SW 1271 (cell line): ENCODE measurements at places on chromosomes 1 and 21.

DNA sequence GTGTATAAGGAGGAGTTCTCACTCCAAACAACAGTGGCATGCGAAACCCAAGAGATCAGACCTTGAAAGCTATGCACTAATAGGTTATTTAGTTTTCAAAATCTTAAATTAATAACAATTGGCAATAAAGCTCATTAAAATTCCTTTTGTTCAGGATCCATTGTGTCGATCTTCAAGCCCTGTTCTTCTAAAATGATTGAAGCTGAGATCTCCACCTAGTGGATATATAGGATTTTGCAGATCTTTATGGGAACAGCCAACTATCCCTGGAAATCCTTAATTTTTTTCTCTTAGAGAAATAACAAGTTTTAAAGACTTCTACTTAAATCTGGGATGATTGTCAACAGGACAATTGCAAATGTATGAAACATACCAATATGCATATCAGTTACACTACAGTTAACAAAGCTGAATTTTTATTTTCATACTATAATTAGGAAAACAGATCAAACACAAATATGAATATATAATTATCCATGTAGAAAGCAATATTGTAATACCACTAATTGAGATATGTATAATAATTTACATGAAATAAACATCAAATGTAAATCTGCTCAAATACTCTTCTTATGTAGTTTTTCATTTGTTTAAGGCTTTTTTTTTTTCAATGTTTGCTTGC is 43.3 kb downstream of the LRRC53 start:
- peak; percentile 42 for DNase-seq

DNA sequence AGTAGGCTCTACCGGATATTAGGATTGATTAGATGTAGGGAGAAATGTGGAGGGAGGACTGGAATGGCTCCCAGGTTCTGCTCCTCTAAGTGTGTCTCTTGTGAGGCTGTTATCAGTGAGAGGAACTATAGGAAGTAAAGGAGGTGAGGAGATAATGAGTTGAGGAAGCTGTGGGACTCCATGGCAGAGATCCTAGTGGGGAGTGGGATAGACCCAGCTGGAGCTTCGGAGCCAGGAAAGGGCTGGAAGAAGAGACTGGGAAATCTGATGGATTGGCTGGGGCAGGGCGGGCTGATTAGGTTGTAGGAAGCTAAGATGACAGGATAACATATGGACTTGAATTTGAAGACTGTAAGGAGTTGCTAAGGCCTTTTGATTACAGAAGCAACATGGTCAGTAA is 14.8 kb upstream of the BCL9 start:
- DNase-seq: no peak

DNA sequence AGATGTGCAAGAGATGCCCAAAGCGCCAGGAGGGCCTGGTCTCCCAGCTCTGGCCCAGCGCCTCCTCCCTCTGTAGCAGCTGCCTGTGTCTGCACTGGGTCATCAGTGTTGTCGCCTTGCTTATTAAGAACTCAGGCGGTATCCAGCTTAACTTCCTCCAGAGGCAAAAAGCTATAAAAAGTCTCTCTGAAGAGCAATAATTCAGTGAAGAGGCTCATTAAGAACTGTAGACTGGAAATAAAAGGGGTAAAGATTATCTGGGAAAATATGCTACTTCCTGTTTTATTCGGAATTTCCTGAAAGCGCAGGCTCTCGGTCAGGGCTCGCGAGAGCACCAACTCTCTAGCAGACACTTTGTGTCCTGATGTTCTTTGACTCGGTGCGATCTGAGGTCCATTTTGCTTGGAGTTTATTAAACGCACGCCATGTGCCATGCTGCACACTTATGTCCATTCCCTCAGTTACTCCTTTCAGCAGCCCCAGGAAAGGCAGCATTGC is 70.4 kb downstream of the MRPS6 start:
- DNase-seq: no peak

GRCh38 chr1:227793948-227794816 is 21.3 kb upstream of the PRSS38 start:
- no peak for DNase-seq

DNA sequence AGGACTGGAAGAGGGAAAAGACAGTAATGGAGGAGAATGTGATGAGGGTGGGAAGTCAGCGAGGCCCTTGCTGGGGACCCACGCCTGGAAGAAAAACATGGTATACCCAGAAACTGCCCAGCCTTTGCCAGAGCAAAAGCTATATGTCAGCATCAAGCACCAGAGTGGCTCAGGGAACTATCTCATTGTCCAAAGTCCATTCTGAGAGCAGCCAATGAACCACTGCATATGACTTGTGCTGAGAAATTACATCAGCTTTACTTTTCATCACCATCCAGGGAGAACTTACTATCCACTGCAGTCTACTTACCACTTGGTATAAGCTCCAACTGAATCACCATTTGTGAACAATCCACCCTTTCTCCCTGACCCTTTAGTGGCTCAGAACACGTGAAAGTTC is 148.1 kb downstream of the TTLL7 start:
- no peak for DNase-seq
